NCI-H446 (cell line): ENCODE measurements at places on chromosomes 12 and 14.

GRCh38 chr12:57549909-57550640, at the start of gene KIF5A:
KIF5A (plus strand) TSS chr12:57550044; CDS start chr12:57550272, 228 bp downstream.
- peak; percentile 62 for DNase-seq

DNA sequence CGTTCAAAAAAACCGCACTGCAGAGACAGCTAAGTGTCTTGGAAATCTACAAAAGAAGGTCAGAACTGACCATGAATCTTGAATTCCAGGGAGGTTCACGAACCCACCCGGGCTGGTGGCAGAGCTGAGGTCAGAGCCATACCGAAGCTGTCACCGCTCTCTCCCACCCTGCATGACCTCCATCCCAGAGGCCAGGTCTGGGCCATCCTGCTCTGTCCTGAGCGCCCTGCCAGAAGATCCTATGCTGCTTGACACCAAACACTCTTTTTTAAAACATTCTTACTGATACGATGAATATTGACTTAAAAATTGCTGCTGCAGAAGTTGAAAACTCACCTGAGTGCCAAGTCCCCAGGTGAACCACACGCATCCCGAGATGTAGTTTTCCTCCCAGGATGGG, 329.1 kb upstream of the FKBP4 start:
- no peak for DNase-seq

DNA sequence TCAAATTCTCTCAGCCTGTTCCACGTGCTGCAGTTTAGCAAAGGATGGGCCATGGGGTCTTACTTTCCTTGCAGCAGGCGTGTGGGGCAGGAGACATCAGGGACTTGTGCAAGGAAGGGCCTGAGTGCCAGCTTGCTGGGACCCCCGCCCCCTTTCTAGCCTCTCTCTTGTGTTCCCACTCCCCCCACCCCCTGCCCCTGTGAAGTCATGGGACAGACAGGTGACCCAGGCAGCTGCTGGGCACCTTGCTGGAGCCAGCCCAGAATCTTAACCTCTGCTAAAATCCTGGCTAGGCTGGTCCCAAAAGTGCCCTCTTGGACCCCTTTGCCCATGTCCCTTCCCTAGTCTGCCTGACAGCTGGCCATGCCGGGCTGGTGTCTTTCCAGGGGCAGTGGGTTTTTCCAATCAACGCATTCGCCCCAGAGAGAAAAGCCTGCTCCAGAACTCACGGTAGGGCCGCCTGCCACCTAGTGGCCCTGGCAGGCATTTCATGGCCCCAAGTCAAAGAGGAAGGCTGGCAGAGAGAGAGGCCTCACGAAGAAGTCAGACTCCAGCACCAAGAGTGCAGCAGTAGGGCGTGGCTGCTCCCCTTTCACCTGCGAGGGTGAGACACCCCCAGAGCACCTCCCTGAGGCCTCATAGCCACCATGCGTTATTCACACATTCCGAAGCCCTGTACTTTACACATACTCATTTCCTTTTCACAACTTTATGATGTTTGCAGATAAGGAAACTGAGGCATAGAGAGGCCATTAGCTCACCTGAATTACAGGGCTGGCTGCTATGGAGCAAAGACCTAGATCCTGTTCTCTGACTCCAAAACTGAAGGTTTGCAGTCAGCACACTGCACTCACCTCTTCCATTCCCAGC, 67.4 kb downstream of the LGMN start:
- DNase-seq: peak; percentile 83

GRCh38 chr12:39931857-39932256, 174.0 kb downstream of the SLC2A13 start:
- no peak for DNase-seq

GRCh38 chr12:47820631-47821345, 1.1 kb upstream of the HDAC7 start:
- no peak for DNase-seq

- peak; percentile 2 for DNase-seq
Observed at GRCh38 chr12:15044471-15044870, 71.6 kb downstream of the PDE6H start.

DNA sequence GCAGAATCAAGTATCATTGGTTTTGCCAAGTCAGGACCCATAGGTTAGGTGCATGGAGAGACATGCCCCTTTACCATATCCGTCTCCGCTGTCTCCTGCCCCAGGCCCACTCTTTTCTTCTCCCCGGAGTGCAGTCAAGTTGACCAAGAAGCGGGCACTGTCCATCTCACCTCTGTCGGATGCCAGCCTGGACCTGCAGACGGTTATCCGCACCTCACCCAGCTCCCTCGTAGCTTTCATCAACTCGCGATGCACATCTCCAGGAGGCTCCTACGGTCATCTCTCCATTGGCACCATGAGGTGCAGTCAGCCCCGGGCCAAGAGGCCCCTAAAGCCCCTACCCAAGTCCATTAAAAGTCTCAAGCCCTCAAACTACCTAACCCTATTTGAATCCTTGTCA, 5.0 kb downstream of the GLI1 start:
- DNase-seq: no peak

DNA sequence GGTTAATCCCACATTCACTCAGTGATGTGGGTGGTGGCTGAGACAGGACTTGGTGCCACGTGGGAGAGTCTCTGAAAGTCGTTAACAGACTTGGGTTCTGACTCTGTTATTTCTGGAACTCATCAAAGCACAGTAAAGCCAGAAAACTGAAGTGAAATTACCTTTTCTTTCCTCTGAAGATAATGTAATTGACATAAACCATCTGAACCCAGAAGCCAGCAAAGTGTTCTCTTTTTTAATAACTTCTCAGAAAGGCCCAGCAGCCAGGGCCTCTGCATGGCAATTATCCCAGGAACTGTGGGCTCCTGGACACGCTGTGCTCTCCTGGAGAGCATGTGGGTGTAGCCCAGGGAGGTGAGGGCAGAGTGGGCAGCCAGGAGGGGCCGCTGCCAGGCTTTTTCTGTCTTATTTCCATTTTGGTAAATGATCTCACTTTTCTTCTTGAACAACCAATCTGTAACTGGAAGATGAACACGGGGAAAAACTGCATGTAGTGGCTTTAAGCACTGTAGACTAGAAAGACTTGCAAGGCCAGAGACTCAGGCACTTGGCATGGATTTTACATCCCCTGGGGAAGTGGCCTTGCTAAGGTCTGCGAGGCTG, 444.1 kb upstream of the TMEM132C start:
- DNase-seq: peak; percentile 27

GRCh38 chr12:109432431-109432830, 44.7 kb downstream of the KCTD10 start:
- no peak for DNase-seq

GRCh38 chr12:26744697-26745440, 88.1 kb downstream of the ITPR2 start:
- no peak for DNase-seq

- no peak for DNase-seq
Observed at GRCh38 chr14:104215706-104216334, 77.4 kb downstream of the KIF26A start.

DNA sequence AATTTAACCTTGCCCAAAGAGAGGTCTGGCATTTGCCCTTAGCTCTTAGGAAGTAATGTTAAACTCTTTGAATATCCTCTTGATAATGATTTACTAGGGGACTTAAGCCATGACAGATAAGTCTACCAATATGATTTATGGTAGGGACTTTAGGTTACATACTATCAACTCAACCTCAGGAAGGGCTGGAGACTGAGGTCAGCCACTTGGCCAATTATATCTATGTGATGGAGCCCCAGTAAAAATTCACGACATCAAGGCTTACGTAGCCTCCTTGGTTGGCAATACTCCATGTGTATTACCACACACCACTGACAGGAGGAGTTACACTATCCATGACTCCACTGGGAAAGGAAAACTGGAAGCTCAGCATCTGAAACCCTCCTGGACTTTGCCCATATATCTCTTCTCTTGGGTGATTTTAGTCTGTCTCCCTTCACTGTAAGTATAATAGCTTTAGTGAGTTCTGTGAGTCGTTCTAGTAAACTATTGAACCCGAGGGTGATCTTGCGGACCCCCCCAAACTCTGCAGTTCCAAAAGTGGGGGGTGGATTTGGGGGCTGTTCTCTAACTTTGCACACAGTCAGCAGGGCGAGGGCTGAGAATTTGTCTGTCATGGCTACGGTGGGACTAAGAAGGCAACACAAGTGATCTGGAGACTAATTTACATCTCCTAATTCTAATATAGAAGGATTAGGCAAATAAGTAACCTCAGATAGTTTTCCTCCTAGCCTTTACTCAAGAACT, 62.3 kb downstream of the R3HDM2 start:
- DNase-seq: no peak

DNA sequence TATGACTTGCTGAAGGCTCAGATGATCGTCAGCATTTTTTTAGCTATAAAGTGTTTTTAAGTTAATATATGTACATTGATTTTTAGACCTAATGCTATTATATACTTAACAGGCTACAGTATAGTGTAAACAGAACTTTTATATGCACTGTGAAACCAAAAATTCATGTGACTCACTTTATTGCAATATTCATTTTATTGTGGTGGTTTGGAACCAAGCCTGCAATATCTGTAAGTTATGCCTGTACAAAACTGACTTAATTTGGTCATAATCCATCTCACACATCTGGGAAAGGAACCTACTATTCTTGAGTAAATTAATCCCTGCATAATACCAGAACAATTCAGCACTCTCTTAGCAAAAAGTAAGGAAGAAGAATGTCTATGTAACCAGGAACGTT, 390.7 kb downstream of the SYT1 start:
- no peak for DNase-seq

- peak; percentile 66 for DNase-seq
Observed at GRCh38 chr12:106956048-106956578, 406 bp downstream of the TMEM263 start.

DNA sequence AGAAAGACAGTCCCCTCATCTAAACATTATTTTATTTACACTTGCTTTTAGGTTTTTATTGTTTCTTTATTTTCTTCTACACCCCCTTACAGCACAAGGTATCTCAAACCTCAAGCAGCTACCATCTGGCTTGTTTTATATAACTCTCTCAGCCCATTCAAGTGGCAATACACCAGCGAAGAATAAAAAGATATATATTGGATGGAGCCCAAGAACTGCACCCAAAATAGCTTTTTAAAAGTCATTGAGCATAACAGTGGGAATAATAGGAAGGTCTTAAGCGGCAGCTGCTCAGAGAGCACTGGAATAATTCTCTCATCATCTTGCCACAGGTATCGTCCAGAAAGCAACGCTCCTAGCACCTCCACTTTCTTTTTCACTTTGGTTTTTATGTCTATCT, 322.5 kb downstream of the SYT1 start:
- DNase-seq: peak; percentile 84

- no peak for DNase-seq
Observed at GRCh38 chr14:68148276-68148675, 328.7 kb downstream of the RAD51B start.

GRCh38 chr12:120276734-120277133, 11.2 kb upstream of the PXN start:
- DNase-seq: no peak

GRCh38 chr14:67510121-67510520, 21.6 kb upstream of the TMEM229B start:
- DNase-seq: no peak

DNA sequence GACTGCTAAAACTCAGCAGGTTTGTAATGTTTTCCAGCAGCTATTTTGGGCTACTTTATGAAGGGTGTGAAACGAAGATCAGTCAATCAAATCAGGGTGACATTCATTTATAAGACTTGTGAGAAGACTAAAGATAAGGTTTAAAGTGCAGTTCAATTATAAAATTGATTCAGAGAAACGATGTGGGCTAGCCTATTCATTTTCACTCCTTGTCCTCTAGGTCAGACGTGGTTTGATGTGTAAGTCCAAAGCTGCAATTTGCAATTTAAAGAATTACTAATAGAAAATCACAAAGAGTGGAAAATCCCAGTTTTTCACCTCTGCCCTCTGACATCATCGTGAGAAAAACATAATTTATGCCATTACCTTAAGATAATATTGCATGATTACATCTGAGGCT, 243.5 kb upstream of the NOVA1 start:
- DNase-seq: no peak

DNA sequence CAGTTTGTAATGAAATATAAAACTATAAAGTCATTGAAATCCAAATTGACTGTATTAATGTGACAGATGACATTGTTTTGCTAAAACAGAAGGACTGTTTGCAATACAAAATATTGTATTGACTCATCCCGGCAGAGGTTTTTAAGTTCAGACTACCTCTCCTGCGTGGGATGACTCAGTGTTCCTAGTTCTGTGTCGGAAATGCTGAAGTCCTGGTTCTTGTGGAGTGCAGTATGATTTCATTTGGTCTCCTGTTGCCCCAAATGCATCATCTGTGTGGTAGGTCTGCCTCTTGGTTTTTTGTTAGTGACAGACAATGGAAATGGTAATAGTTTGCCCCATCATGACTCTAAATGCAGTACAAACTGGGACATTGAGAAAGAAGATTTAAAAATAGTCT, 27.8 kb downstream of the PELI2 start:
- DNase-seq: no peak

DNA sequence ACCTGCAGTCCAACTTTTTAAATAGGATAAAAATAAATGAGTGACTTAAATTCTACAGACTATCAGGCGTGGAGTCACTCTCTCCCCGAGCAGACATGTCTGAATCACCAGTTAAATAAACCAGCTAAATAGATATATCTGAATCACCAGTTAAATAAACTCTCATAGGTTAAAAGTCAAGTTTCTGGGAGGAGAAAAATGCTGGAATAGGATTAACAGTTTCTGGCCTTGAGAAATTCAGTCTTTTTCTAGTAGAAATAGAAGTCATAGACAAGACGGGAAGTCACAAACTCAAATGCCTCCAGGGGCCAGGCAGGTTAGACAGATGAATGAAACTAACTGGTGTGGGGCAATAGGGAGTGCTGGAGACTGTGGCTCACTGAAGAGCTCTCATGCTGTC, 258.6 kb upstream of the TMEM132C start:
- no peak for DNase-seq

DNA sequence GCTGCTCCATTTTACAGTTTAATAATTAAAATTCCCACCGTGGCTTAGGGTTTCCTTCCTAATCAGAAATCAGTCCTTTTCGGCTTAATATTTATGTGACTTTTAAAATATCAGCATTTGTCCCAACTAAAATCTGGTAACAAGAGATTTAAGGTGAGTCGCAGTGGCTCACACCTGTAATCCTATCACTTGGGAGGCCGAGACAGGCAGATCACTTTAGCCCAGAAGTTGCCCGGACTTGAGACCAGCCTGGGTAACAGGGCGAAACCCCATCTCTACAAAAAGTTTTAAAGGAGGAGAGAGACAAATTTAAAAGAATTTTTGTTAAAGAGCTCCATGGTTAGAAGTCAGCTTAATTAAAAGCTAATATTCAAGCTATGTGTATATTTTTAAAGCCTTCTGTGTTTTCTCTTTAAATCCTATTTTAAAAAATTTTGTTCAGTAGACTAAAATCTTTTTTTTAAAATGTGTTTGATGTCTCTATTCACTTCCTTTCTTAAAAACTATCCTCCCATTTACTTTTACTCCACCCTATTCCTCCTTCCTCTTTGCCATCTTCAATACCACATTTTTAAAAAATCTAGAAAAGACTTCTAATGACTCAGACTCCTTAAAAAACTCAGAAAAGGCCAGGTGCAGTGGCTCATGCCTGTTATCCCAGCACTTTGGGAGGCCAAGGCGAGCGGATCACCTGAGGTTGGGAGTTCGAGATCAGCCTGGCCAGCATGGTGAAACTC, 3.8 kb upstream of the TAC3 start:
- DNase-seq: no peak
